ENCODE measurements at places on chromosomes 5 and 9.

- no peak for DNase-seq
Observed at GRCh38 chr9:34809504-34810186, 99.7 kb upstream of the CCL21 start.

GRCh38 chr5:113166261-113166660, 189.7 kb downstream of the DCP2 start:
- no peak for DNase-seq

GRCh38 chr9:111984086-111984802, 87.6 kb downstream of the UGCG start:
- DNase-seq = no peak

GRCh38 chr5:59790776-59791475, 102.6 kb downstream of the PDE4D start:
- no peak for DNase-seq

DNA sequence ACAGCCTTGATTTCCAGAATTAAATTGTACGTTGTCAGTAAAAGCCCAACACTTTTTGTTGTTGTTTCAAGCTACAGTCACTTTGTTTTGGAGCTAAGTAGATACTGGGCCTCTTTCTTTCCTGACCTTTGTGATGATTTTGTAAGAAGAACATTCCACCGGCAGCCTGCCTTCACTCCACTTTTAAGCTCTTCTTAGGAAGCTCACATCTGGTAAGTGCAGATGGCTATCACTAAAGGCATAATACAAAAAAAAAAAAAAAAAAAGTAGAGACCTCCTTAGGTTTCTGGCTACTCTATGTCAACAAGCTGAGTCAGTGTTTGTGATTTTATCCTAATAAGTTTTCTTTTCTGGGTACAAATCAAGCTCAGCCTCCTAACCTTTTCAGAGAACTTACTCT, 1922.1 kb upstream of the WWC1 start:
- DNase-seq = no peak

DNA sequence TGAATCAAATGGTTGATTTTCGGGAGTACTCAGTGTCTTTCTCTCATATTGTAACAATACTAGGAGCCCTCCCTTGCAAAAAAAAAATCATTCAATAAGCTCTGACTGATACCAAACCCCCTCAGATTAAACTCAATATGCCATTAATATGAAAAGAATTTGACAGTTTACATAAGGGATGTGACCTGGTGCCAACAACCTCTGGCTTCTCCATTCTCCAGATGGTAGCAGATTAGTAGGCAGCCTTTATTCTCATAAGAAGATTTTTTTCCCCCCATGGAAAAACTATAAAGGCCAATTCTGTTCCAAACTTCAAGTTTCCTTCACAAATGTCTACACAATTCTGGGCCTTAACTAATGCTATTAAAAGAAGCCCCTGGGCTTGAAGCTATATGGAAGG, 96.5 kb downstream of the EFNA5 start:
- DNase-seq = no peak

GRCh38 chr9:88791105-88791805, 200.0 kb upstream of the S1PR3 start:
- no peak for DNase-seq

GRCh38 chr9:114008667-114009410, 69.3 kb downstream of the AMBP start:
- no peak for DNase-seq

All from activated CD8-positive, alpha-beta memory T cell treated with anti-CD3 and anti-CD28 coated beads, Interleukin-2, amount 50 U/mL, for 4 hours (primary cell).